ENCODE measurements at places on chromosomes 2 and 18.

GRCh38 chr2:88626171-88627054 lies 851 bp downstream of the EIF2AK3 start:
- DNase-seq, result peak; percentile 36

DNA sequence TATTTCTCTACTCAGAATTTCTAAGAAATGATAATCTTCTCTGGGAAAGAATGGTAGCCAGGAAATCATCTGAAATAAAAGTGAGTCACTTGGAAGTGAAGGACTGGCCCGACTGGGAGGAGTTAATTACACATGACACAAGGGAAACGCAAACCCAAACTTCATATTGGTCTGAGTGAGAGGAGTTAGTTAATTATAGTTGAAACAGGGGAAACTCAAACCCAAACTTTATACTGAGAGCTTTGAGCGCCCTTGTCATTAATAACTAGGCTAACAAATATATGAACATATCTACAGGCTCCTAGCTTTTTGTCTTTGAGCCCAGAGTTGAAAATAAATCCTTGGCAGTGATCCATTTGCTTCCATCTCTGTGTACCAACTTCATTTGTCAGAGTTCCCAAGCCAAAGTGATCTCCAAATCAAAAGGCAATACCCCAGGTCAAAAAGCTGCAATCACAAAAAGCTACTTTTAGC lies 187.8 kb upstream of the COL3A1 start:
- DNase-seq, result no peak

GRCh38 chr2:191686066-191686465 lies 8.1 kb downstream of the NABP1 start:
- DNase-seq, result no peak

- DNase-seq, result no peak
Observed at GRCh38 chr2:10779776-10780490, 32.7 kb downstream of the PDIA6 start.

DNA sequence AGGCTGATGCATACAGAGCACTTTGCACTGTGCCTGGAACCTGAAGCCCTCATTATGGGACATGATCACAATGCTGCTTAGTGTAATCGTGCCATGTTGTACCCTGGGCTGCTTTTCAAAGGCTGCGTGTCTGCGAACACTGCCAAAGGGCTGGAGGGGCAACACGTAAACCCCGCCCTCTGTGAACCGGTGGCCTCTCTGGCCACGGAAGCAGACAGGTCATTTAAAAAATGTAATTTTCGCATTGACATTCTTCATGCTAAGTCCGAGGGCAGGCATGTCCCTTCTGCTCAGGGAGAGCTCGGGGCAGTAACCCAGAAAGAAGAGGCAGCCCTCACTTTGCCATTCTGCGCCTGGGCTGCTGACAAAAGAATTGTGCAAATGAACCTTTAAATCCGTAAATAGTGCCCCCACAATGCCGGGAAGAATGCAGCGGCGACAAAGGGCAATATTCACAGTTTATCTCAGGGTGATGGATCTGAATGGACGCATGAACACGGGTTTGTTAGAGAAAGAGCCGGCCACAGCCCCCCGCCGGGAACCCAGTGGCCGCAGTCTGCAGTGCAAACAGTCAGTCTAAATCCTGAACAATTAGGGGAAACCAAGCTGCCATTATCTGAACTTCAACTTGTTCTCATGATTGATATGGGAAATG lies 226.1 kb downstream of the MYCN start:
- DNase-seq, result no peak

GRCh38 chr2:220460257-220460985 lies 833.0 kb downstream of the SLC4A3 start:
- no peak for DNase-seq
